Fibroblast of skin of right biceps (primary cell): ENCODE measurements at places on chromosomes 5 and 9.

DNA sequence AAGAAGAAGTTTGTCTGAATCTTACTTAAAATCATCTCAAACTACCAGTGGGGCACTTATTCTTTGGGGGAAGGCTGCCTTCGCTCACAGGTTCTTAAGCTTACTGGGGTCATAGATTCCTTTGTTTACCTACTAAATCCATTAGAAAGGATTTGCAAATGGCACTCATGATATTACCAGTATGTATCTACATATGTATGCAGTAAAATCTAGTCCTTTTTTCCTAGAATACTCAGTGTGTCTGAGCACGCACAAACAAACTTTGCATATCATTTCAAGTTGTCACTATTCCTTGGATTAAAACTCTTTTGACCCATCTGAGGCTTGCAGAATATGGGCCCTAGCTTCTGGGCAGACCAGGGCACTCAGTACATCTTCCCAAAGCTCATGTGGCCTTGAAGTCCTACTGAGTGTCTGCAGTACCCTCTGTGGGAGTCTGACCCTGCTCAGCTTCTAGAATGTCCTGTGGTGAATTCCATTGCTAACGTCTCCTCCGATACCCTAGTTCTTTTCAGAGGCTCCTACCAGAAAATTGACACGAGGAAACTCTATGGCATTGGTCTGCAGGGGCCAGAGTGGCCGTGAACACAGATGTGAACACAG is 297.9 kb downstream of the SLIT3 start:
- DNase-seq: no peak

DNA sequence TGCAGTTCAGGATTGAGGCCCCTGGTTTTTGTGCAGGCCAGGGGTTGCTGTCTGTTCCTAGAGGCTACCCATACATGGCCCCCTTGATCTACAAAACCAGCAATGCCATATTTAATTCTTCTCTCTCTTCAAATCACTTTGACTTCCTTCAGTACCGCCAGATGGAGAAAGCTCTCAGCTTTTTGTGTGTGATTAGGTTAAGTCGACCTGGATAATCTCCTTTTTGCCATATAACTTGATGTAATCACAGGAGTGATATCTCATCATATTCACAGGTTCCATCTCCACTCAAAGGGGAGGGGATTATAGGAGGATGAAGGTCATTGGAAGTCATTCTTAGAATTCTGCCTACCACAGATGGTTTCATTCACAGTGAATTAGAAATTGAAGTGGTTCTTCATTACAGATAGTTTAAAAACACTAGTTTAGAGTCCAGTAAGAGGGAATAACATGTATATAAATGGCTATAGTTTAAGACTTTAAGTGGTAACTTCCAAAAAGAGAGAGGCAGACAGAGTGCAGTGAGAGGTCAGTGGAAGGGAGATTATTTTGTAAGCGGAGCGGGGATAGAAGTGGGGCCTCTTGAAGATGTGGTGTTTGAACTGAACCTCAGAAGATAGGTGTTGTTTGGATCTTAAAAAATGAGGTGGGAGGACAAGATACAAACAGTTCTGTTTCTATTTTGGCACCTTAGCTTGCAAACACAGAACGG is 85.9 kb downstream of the GALNT10 start:
- DNase-seq: no peak

- DNase-seq: peak; percentile 66
These were observed 129.8 kb downstream of the SLC12A2 start for GRCh38 chr5:128213340-128213739.

DNA sequence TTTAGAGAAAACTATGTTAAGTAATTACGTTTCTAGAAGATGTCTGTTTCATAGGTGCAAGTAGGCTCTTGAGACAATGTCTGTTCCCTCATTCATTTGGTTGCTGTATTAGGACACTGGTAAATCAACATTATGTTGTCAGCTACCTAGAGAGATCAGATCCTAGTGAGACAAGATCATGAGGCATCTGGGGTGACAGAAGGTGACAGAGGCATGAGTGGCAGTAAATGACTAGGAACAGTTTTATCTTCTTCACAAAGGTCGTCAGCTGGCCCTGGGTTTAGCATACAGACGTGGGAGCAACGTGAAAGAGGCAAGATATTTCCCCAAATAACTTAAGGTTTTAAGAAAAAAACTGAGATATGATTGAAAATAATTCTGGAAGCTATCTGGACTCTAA is 1926.3 kb upstream of the WWC1 start:
- no peak for DNase-seq

- DNase-seq: no peak
These were observed 53.4 kb upstream of the STXBP1 start for GRCh38 chr9:127558581-127559246.

DNA sequence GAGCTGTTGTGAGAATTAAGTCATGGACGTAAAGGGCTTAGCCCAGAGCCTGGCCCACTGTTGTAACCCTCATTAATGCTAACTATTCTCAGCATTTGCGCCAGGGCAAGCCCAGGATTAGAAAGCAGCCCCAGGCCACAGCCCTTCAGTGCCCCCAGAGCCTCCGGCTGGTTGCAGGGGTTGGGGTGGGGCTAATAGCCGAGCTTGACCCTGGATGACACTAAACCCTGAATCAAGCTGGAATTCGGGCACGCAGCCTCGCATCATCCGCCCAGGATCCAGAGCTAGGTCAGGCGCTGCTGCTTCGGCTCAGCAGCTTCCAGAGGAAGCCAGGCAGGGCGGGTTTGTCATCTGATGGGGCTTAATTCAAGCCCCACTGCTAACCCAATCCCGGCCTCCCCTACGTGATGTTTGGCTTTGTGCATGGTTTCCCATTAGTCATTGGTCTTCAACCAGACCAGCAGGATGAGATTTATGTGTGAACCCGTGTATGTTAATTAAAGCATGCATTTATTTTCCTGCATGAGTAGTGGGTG is 1.2 kb upstream of the MEGF9 start:
- peak; percentile 78 for DNase-seq

DNA sequence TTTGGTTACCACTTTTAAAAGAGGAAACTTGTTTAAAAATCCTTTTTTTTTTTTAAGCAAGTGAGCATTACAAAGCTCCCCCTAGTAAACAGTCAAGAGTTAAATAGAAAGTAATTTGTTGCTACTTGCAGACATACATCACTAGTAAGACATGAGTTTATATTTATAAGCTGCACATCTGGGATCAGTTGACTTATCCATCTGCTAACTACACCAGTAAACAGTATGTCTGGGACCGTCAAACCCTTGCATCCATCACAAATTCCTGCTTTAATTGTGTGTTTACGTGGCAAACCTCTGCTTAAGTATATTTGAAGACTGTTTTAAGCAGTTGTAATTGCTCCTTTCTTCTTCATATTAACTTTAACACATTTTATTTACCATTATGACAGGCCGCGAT is 146.8 kb downstream of the EBF1 start:
- peak; percentile 31 for DNase-seq
